ENCODE measurements at places on chromosomes 3 and 15.

DNA sequence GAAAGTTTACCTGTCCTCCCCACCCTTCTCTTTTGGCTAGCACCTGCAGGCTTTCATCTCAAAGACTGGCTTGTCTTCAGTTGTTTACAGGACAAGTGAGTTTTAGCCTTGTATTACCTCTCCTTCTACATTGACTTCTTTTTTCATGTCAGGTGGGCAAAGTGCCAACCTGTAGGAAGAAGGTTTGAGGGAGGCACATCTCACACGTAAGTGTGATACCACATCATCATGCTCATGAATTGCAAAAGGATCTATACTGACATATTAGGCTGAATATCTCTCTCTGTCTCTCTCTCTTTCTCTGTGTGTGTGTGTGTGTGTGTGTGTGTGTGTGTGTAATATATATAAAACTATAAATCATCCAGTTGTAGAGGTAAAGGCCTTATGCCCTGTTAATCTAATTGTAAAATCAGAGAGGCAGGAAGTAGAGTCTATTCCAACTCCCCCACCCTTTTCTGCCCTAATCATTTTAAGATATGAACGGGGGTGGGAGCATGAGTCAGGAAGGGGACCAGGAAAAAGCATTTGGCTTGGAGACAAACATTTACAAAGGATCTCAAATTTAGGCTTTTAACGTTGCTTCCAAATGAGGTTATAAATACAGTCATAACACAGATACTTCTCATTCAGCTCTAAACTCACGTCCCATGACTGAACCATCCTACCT is 107.0 kb upstream of the PFN2 start:
- DNase-seq = no peak

- no peak for DNase-seq
Observed at GRCh38 chr3:167502401-167502800, 28.6 kb upstream of the SERPINI2 start.

- DNase-seq = no peak
Observed at GRCh38 chr3:122774564-122774963, 19.1 kb downstream of the HSPBAP1 start.

GRCh38 chr3:52682016-52682415 is 3.7 kb downstream of the PBRM1 start:
- no peak for DNase-seq

DNA sequence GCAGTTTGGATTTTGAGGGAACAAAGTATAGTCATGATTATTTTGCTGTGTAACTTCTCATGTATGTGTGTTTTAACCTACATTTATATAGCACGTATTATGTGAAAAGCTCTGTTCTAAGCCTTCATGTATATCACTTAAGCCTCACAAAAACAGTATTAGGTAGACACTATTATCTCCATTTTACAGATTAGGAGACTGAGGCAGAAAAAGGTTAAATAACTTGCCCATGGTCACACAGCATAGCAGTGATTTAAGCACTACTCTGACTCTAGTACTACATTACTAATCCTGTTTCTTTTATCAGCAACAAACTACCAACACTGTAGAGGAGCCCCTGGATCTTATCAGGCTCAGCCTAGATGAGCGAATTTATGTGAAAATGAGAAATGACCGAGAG is 2.6 kb downstream of the LSM3 start:
- no peak for DNase-seq

- no peak for DNase-seq
Observed at GRCh38 chr3:181265750-181266333, 276.3 kb upstream of the DNAJC19 start.

GRCh38 chr15:29291067-29291845 is 21.6 kb upstream of the NSMCE3 start:
- DNase-seq = no peak

- DNase-seq = no peak
Observed at GRCh38 chr3:57546616-57547015, 2.5 kb upstream of the DNAH12 start.

DNA sequence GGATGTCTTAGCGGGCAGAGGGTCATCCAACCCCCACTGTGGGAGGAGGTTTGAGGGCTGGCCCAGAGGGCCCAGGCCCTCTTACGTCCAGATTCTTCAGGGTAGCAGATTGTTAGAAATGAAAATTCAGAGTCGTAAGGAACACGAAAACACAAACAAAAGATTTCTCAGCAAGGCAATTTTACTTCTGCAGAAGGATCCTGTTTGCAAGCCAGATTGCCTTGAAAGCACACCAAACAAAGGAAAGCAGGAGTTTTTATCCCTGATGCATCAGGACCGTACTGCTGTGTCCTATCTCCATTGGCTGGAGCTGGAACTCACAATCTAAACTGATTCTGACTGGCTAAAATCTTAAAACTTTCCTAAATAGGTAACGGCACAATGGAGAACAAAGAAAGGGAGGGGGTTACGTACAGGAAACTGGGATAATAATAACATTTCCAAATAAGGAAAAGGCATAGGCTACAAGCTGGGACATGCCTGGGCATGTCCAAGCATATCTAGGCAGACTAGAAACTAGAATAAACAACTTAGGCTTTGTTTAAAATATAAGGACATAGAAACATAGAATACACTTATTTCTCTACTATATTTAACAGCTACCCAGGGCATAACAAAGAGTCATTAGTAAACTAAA is 97.3 kb upstream of the C2CD4B start:
- DNase-seq = no peak

GRCh38 chr3:191120447-191121298 is 78.4 kb upstream of the OSTN start:
- DNase-seq = no peak

DNA sequence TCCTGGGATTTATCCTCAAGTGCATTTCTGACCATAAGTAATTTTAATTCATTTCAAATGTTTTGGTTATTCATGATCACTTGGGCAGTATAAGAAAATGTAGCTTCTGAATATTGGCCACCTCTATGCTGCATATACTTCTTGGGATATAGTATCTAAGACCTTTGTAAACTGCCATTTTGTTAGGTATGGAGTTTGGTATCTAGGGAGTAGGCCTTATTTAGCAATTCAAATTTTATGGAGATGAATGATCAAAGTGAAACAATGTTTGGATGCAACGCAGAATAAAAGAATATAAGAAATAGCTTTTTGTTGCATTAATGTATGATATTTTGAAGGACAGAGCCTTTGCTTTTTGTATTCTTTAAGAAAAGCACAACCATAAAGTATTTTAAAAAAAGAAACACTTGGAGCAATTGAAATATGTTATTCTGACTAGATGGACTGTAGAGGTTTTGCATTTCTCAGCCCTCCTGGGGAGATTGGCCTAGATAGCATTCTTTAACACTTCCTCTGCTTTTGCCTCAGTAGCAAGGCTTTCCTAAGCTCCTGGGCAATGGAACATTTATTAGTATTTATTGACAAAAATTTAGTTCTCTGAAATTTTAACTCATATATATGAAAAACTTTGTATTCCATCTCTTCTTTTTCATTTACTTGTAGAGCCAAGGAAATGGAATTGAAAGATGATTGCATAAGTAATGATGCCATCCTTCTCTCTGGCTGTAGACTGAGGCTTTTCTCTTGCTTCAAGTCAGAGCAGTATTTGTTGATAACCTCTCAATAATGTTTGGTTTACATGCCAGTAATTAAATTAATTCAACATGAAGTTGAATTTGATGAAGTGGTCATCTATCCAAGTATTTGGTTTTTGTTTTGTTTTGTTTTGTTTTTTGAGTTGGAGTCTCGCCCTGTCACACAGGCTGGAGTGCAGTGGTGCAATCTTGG is 61.8 kb upstream of the UTS2B start:
- DNase-seq = no peak

- no peak for DNase-seq
Observed at GRCh38 chr15:70974004-70974832, 81.6 kb downstream of the LRRC49 start.

GRCh38 chr15:45583731-45584639 is 3.2 kb upstream of the BLOC1S6 start:
- no peak for DNase-seq

- no peak for DNase-seq
Observed at GRCh38 chr3:50926868-50927267, 252.1 kb downstream of the DOCK3 start.

GRCh38 chr15:49026700-49027099 is 19.5 kb downstream of the SECISBP2L start:
- no peak for DNase-seq

DNA sequence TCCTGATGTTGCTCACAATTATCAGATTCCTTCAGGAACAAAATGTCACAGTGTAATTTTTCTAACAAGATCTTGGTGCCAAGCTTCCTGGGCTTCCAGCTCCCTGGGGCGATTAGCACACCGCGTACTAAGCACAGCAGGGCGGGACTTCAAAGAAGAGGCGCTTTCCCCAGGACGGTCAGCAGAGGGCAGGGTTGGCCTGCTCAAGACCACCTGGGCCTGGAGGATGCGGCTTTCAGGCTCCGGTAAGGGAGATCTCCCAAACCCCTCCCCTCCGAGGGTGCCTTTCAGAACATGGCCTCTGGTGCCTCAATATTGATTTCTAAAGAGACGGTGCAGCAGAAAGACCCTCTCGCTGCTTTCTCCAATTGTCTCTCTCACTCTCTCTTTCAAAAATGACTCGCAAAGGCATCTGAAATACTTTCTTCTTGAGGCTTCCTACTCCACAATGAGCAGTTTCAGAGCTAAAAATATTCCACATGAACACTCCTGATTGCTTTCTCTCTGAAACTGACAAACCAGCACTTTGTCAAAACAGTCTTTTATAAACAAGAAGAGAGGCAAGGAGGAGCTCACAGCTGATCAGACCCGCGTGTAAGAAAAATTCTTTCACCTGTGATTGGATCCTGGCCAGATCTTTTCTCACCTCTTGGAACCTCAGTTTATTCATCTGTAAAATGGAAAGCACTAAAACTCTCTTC is 154.0 kb downstream of the ADAMTS9 start:
- peak; percentile 92 for DNase-seq

GRCh38 chr3:120088622-120089021 is 5.6 kb downstream of the GSK3B start:
- DNase-seq = no peak

DNA sequence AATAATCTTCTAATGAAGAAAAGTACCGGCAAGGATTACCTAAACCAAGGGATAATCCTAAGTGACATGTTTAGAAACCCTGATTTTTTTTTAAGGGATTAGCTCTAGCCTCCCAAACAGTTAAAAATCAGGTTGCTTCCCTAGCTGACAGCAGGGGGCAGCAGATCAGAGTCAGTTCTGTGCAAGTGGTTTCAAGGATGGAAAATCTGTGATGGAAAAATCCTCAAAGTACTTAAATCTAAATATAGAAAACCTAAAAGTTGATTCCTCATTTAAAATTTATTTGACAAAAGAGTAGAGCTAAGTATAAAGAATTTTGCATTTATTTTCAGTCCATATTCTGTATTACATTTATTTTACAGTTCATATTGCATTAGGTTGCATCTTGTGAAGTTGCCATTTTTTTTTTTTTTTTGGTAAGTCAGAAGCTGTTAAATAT is 107.6 kb downstream of the PEX5L start:
- peak; percentile 53 for DNase-seq

GRCh38 chr3:26562021-26562768 is 60.4 kb upstream of the LRRC3B start:
- no peak for DNase-seq

DNA sequence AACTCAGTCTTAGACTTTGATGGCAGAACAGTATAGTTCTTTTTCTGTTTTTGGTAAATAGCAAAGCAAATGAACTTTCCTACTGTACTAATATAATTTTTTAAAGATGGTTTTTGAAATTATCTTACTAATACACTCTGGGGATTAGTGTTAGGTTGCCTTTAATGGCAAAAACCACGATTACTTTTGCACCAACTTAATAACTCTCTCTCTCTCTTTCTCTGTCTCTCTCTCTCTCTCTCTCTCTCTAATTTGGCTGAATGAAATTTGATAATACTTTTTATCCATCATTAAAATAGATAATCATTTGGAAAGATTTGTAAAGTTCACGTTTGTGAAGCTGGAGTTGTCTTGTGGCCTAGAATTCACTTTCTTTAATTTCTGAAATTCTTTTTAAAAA is 257.8 kb downstream of the LPP start:
- DNase-seq = no peak

GRCh38 chr15:85625856-85626255 is 168.9 kb downstream of the KLHL25 start:
- DNase-seq = no peak

- no peak for DNase-seq
Observed at GRCh38 chr15:48481802-48482201, 150.6 kb downstream of the DUT start.

- DNase-seq = peak; percentile 71
Observed at GRCh38 chr3:195893516-195893915, 14.8 kb downstream of the TNK2 start.

GRCh38 chr15:38028869-38029268 is 94.4 kb downstream of the TMCO5A start:
- DNase-seq = no peak

- no peak for DNase-seq
Observed at GRCh38 chr3:184815046-184815930, 3.3 kb downstream of the VPS8 start.

DNA sequence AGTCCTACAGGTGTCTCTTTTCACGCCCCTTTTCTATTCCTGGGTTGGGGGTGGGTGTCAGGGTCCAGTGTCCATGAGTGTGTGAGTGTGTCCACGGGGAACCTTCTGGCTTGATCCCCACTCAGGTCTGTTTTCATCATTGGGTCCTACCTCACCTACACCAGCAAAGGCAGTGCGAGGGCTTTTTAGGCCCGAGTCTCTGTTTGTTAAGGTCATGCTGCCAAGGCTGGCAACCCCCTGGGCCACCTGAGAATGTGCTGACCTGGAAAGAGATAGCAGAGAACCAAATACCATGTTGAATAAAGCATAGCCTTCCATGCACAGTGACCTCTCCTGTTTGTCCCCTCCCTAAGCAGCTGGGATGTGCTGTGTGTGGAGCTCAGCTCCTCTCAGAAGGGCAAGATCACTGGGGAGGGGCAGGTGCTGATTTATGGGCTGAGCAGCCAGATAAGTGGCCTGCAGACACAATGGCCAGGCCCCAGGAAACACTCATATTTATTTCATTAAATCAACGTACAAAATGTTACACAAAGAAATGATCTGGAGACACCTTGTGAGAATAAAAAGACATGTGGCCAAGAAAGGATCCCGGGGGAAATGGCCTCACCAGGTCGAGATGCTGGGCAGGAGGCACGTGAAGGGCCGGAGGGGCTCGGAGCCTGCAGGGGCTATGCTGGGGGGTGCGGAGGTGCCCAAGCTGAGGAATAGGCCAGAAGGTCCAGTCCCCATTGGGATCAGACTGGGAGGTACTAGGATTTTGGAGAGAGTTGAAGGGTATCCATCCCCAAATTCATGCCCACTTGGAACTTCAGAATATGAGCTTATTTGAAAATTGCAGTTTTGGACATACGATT is 36.1 kb downstream of the RAB6B start:
- no peak for DNase-seq

All from right hindlimb (tissue), 1 donor.